ENCODE measurements at places on chromosomes 4 and X.
A peak's percentile ranks its signal among the peaks of the same experiment; 100 is the strongest.

DNA sequence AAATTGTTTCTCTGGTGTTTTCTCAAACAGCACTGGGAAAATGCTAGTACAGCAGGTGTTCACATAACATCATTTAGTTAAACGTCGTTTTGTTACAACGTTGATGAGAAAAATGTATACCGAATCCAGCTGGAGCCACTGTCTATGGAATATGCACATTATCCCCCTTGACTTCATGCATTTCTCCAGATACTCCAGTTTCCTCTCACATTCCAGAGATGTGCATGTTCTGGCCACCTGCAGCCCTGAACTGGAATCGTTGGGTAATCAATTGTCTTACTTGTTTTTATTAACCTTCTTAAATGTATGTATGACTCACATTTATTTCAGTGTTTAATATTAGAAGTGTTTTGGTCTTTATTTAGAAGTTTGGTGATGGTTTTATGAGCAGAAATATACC, 18.4 kb upstream of the ODAM start:
- DNase-seq = no peak

GRCh38 chr4:6974138-6974848, 64.7 kb downstream of the TBC1D14 start:
- DNase-seq = peak; percentile 39

- DNase-seq = no peak
Measured at GRCh38 chrX:42748067-42748850, 29.7 kb downstream of the PPP1R2C start.

DNA sequence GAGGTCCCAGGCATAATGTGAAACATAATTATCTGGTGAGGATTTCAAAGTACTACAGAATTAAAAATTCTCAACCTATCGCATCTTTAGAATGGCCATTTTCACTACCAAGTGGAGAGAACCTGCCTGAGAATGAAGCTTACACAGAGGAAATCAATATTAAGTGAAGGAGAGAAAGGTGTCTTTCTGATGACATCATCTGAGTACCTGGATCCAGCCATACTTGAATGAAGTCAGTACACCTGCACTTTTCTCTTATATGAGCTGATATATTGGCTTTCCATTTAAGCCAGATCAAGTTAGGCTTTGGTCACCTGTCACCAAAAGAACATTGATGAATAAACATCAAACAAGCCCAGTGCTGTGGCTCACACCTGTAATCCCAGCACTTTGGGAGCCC, 118.9 kb upstream of the MED14 start:
- no peak for DNase-seq

- DNase-seq = no peak
Measured at GRCh38 chrX:1484638-1485019, 31.9 kb upstream of the ASMTL start.

DNA sequence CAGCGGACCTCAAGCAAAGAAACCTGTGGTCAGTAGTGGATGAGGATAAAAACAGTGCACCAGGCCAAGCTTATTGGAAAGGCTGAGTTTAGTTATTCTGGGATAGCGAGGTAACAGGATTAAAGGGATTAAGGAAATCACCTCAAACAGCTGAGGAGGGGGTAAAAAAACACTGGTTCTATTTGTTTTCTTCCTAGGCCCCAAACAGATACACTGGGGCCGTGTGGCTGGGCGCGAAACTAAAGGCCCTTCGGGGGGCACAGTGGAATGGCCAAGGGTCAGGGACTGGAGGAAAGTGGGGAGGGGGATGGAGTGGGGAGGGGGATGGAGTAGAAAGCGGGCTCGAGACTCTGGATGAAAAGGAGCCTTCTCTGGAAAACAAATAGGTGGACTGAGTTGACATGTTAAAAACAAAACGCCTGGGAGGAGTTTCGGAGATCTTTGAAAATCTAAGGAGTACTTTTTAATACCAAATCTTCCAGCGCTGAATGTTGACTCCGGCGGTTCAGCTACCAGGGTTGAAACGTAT, 2.9 kb downstream of the SOX3 start:
- no peak for DNase-seq

GRCh38 chr4:107219681-107220080, 183.6 kb upstream of the DKK2 start:
- DNase-seq = no peak

DNA sequence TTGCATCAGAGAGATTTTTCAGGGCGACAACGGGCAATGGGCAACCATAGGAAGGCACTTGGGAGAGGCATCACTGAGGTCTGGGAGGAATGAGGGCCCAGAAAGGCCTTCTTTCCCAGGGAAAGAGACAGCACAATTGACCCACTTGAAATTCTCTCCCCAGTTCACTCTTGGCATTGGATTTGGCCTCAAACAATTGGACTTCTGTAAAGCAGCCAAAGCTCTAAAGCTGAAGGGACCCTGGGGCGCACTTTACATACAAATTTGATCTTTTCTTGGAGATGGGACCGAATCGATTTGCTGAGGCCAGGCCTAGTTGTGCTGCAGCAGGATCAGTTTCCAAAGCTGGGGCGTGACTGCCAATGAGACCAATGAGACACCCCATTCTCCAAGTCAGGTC, 3.2 kb downstream of the ARHGAP36 start:
- no peak for DNase-seq

DNA sequence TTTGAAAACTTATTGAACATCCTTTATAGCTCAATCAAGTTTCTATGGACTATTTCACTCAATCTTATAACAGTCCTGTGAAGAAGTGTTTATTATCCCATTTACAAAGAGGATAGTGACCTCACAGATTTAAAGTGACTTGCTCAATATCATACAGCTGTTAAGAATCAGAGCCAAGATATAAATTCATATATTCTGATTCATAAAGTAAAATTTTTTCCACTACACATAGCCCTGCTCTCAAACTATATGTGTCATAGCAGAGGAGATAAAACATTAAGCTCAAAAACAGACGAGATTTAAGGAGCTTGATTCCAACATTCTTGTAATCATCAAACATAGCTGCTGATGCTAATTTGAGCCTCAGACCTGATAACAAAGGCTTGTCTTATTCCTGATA, 226.8 kb downstream of the CAMK2D start:
- DNase-seq = no peak

DNA sequence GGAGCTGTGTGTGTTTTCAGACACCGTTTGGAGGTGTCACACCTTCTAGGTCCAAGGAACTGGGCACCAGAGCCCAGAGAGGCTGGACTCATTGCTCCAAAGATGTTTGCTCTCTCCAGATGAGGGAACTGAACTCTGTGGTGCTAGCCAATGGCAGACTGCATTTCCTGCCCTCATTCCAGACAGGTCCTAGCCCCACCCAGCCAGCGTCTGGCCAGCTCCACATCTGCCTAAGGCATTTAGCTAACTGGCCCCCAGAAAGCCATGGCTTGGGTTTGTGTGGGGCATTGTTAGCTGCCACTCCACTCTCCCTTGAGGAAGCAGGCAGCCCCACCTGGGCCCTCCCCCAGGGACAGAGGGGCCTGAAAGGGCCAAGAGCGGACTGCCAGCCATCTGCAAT, 11.4 kb downstream of the FGD1 start:
- DNase-seq = no peak

DNA sequence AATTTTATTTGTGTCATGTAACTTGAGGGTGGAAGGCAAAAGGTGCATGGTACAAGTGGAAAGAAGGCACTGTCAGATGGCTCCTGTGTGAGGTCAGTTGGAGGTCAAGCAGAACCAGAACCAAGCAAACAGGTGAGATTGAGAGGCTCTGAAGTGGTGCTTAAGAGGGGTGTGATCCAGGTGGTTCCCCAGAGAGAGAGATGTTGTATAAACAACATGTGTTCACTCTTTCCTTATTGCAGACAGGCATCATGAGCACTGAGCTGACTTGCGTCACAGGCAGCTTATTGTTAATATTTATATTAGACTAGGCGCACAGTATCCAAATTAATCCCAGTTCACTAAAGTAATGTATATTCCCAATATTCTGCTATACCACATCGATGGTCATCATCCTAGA, 56.8 kb downstream of the CXCL13 start:
- no peak for DNase-seq

Measured in stimulated activated CD8-positive, alpha-beta memory T cell treated with anti-CD3 and anti-CD28 coated beads, Interleukin-15, amount 100 ng/mL, for 24 hours (primary cell).